ENCODE measurements at places on chromosomes 1 and 21. TPM values are rescaled to one million over a fixed set of nuclear protein-coding genes. Genes with fewer than 3 reads are reported as not detected.

DNA sequence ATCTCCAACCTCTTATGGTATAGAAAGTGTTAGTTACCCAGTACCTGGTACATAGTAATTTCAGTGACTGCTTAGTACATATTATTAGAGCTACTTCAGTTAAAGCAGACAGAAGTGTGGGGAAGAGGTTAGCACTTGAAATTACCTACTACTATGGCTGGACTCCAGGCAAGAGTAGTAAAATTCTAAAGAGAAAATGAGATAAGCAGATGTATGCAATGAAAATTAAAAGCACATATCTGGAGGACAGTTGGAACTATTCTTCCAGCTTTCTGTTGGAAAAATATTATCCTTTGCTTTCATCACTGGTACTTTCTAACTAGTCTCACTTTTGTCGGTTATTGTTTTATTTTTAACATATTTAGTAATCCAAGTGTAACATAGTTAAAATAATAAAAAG lies 23.7 kb downstream of the DHX9 start:
- H3K4me1 ChIP-seq, result peaks cover 51% of the 10 kb centered on the region
- DNase-seq, result no peak
- H3K27me3 ChIP-seq, result no peaks in the 10 kb centered on the region
- no peak overlapping the region for H3K27ac ChIP-seq
- no peak overlapping the region for H3K4me3 ChIP-seq

DNA sequence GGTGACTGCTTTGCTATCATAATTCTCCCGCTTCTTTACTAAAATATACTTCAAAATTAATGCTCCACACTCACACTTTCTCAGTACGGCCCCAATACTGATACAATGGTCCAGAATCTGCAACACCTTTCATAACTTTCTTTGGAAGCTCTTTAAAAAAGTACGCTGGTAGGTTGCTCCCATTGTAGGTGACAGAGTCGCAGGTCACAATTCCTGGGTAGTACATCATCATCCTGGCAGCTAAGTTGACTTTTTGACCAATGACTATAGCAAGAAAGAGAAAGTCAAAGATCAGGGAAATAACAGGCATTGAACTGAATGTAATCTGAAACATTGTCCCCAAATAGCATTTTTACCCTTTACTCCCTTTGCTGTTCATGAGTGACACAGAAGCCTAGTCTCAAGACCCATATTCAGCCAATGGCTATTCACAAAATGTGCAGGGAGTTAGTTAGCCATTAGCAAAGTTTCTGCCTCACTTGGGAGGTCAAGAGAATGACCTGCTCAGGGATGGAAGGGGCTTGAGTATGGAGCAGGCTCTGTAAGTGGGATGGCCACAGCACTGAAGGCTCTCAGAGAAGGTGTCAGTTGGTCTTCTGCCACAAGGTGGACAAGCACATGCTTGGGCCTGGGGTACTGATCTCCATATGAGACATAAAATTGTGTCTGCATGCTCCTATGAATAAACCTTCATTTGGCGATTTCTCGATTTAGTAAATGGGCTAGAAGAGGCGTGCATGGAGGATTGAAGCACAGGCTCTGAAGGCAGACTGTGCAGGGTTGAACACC lies 35.4 kb downstream of the ADCY10 start:
- H3K4me3 ChIP-seq, result no peak overlapping the region
- H3K36me3 ChIP-seq, result no peaks in the 10 kb centered on the region
- no peak for DNase-seq
- no peaks in the 10 kb centered on the region for H3K4me1 ChIP-seq
- H3K27ac ChIP-seq, result no peak overlapping the region

DNA sequence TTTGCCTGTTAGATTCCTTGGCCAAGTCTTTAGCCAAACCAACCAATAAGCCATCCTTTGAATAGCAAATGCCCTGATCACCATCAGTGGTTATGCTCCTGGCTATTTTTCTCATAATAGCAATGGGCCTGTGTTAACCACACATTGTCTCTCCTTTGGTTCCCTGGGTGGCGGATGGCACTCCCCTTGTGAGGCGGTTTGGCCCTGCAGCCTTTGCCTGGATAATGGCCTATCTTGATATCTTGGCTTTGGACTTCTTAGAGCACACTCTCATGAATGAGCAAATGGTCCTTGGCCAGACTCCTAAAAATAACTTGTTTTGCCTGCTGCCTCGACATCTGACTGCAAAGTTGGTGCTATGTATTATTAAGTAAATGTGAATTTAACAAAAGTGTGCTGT lies 22.4 kb upstream of the ZBTB18 start:
- no peaks in the 10 kb centered on the region for H3K36me3 ChIP-seq
- H3K27ac ChIP-seq, result no peak overlapping the region
- H3K4me1 ChIP-seq, result no peaks in the 10 kb centered on the region
- no peak for DNase-seq
- no peak overlapping the region for H3K4me3 ChIP-seq
- H3K27me3 ChIP-seq, result peaks cover 5% of the 10 kb centered on the region

DNA sequence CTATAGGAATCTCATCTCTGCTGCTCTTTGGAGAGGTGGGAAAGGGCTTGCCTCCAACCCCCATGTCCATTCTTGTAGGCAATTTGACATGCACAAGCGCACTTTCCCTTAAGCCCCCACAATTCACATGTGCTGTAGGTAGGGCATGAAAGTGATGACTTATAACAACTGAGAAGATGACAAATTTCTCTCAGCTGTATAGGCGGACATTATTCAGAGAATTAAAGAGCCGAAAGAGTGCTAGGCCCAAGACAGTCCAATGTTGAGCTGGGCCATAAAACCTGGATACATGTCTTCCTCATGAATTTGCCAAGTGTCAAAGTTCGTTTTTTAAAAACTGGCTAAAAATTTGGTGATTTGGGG lies 106.3 kb upstream of the LYPLAL1 start:
- no peak overlapping the region for H3K27ac ChIP-seq
- no peaks in the 10 kb centered on the region for H3K36me3 ChIP-seq
- DNase-seq, result no peak
- peaks cover 4% of the 10 kb centered on the region for H3K4me1 ChIP-seq

DNA sequence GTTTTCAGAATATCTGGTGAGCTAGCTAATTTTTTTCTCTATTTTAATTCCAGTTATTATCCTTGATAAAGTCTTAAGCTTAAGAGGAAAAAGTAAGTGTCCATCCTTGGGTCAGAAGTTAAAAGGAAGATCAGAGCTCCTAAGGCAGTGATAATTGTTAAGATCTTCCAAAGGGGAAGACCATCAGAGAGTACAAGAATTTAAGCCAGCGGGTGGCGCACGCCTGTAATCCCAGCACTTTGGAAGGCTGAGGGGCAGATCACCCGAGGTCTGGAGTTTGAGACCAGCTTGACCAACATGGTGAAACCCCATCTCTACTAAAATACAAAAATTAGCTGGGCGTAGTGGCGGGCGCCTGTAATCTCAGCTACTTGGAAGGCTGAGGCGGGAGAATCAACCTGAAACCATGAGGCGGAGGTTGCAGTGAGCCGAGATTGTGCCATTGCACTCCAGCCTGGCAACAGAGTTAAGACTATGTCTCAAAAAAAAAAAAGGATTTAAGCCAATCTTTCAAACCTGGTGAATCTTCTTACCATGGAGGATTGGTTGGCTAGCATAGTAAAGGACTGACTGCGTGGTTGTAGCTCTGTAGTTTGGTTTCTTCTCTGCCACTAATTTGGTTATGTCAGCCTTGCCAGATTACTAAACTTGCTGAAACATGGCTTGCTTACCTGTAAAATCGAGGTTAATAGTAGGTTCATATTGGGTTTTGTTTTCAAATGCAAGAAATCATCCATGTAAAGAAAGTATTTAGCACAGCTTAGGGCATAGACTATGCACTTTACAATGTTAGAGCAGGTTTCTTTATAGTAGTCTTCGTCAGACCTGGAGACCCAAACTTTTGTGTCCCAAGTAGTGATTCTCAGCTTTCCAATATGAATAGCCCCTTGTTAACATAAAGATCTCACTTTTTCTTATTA lies 15.9 kb downstream of the AKIRIN1 start:
- no peak overlapping the region for H3K27ac ChIP-seq
- H3K36me3 ChIP-seq, result peaks cover 54% of the 10 kb centered on the region

GRCh38 chr21:29849735-29850176 lies 90.0 kb downstream of the GRIK1 start:
- H3K4me3 ChIP-seq, result no peak overlapping the region
- no peak overlapping the region for H3K27ac ChIP-seq
- peak; percentile 61 for DNase-seq

GRCh38 chr1:246577720-246578106 lies 11.5 kb downstream of the CNST start:
- H3K4me1 ChIP-seq, result peaks cover 62% of the 10 kb centered on the region
- H3K27me3 ChIP-seq, result no peaks in the 10 kb centered on the region
- DNase-seq, result no peak
- H3K36me3 ChIP-seq, result peaks cover 27% of the 10 kb centered on the region
- H3K4me3 ChIP-seq, result no peak overlapping the region
- peak overlapping the region; percentile 87 for H3K27ac ChIP-seq

DNA sequence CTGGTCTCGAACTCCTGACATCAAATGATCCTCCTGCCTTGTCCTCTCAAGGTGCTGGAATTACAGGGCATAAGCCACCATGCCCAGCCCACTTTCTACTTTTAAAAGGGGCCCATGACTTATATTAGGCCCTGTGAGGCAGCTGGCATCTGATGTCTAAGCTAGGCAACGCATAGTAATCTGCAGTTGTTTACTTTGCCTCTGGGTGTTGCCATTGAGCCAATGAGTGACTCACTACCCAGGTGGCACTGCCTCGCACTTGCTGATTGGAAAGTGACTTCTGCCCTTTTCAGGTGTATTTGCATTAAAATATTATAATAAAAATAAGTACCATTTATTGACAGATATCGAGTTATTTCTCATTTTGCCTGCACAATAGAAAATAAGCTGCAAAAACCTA lies 84.9 kb downstream of the KIF14 start:
- DNase-seq, result peak; percentile 49
- no peak overlapping the region for H3K27ac ChIP-seq
- H3K36me3 ChIP-seq, result no peaks in the 10 kb centered on the region

- peaks cover 25% of the 10 kb centered on the region for H3K27me3 ChIP-seq
- no peak overlapping the region for H3K4me3 ChIP-seq
- no peak for DNase-seq
- H3K36me3 ChIP-seq, result no peaks in the 10 kb centered on the region
Observed at GRCh38 chr1:56726706-56727105, 81.6 kb downstream of the PRKAA2 start.

DNA sequence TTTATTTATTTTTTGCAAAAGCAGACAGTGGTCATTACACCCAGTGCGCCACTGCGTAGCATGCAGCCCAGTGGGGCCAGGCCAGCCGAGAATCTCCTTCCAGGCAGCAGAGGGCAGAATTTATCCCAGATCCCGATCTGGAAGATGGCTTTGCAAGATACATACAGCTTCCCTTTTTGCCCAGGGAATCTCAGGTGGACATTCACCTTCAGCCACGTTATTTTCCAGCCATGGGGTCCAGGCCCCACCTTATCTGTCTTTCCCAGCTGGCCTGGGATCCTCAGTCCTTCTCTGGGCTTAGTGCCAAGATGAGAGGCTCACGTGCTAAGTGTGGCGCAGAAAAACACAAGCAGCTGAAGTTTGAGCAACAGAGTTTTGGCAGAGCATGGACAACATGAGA lies 123.6 kb downstream of the AJAP1 start:
- H3K36me3 ChIP-seq, result no peaks in the 10 kb centered on the region
- no peak for DNase-seq
- no peak overlapping the region for H3K27ac ChIP-seq
- no peaks in the 10 kb centered on the region for H3K4me1 ChIP-seq
- no peak overlapping the region for H3K4me3 ChIP-seq

- H3K4me1 ChIP-seq, result peaks cover 18% of the 10 kb centered on the region
- H3K27me3 ChIP-seq, result peaks cover 2% of the 10 kb centered on the region
- H3K27ac ChIP-seq, result no peak overlapping the region
- no peaks in the 10 kb centered on the region for H3K36me3 ChIP-seq
Observed at GRCh38 chr21:45721671-45722070, 78.1 kb downstream of the PCBP3 start.

- H3K4me3 ChIP-seq, result no peak overlapping the region
- no peaks in the 10 kb centered on the region for H3K36me3 ChIP-seq
- no peaks in the 10 kb centered on the region for H3K4me1 ChIP-seq
- DNase-seq, result no peak
Observed at GRCh38 chr1:61341426-61341825, 259.1 kb downstream of the NFIA start.

DNA sequence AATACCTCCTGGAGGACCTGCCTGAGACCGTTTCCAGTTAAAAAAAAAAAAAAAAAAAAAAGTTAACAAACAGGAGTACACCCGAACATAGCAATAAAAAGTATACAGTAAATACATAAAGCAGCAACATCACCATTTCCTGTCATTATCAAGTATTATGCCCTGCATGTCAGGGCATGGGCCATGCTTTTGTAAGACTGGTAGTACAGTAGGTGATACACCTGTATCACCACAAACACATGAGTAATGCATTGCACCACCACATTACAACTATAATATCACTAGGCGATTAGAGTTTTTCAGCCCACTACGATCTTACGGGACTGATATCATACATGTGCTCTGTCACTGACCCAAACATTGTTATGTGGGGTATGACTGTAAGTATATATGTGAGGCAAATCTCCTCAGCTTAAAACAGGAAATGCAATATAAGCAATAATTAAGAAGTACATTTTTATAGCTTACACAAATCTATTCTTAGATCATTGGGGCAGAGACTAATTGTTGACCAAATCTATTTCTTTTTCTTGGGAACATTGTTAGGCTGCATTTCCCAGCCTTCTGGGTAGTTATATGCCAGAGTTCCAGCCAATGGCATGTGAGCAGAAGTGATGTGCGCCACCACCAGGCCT lies 98.1 kb downstream of the PLD5 start:
- no peak overlapping the region for H3K27ac ChIP-seq
- H3K4me3 ChIP-seq, result no peak overlapping the region
- peaks cover 2% of the 10 kb centered on the region for H3K27me3 ChIP-seq
- no peak for DNase-seq
- H3K36me3 ChIP-seq, result no peaks in the 10 kb centered on the region

- peaks cover 9% of the 10 kb centered on the region for H3K36me3 ChIP-seq
- peak overlapping the region; percentile 87 for H3K4me3 ChIP-seq
- peak; percentile 85 for DNase-seq
- no peaks in the 10 kb centered on the region for H3K27me3 ChIP-seq
- H3K4me1 ChIP-seq, result peaks cover 62% of the 10 kb centered on the region
Observed at GRCh38 chr1:160797861-160798273, 1.9 kb downstream of the LY9 start.

The SPATA1 gene
- total RNA-seq, result 3.0 TPM

The CRNN gene
- total RNA-seq, result not detected

The LORICRIN gene
- not detected for total RNA-seq

The CBR3 gene
- 13.5 TPM for total RNA-seq

The STIL gene
- total RNA-seq, result 22.8 TPM

The NBPF4 gene
- total RNA-seq, result not detected

The VCAM1 gene
- total RNA-seq, result 1.1 TPM

The IL12RB2 gene
- 29.7 TPM for total RNA-seq

Measured in activated CD8-positive, alpha-beta T cell treated with anti-CD3 and anti-CD28 coated beads for 36 hours (primary cell).